ENCODE measurements at places on chromosomes 6 and 20.

GRCh38 chr6:79384845-79385244 lies 150.4 kb upstream of the HMGN3 start:
- DNase-seq = no peak

DNA sequence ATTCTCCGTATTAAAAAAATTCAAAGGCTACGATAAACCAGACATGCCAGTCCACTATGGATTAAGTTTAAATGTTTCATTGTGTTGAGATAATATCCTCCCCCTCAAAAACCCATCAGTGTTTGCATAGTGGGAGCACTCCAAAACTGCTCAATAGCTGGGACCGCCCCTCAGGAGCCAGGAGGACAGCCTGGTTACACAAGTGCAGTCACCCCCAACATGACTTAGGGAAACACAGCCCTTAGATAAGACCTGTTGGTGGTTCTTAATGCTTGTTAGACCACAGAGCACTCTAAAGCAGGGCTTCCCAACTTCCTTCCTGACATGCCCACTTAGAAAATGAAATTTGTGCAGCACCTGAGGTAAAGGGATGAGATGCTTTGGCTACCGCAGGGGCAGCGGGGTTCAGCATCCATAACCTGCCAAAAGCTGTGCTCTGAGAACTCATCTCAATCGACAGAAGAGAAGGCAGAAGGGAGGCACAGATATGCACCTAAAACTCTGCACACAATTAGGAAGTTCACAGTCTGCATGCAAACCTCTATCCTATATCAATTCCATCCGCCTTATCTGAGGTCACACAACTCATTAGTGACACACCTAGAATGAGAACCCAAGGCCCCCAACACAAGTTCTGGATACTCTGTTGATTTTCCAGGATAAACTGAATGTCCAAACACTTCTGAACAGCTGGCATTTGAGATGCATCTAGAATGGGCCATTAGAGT lies 74.3 kb downstream of the RALGAPA2 start:
- DNase-seq = no peak

- DNase-seq = no peak
Measured at GRCh38 chr6:32184084-32184640, at the start of gene AGER. TSS of gene AGER (minus strand) at chr6:32184253. CDS start at chr6:32184222, 31 bp downstream.

- DNase-seq = no peak
Measured at GRCh38 chr20:32019156-32019510, 8.9 kb downstream of the CCM2L start.

GRCh38 chr6:135006386-135006914 lies 48.2 kb downstream of the HBS1L start:
- no peak for DNase-seq

GRCh38 chr6:161318456-161318855 lies 44.6 kb upstream of the AGPAT4 start:
- peak; percentile 37 for DNase-seq

GRCh38 chr6:91447081-91447480 lies 860.2 kb upstream of the MAP3K7 start:
- no peak for DNase-seq

DNA sequence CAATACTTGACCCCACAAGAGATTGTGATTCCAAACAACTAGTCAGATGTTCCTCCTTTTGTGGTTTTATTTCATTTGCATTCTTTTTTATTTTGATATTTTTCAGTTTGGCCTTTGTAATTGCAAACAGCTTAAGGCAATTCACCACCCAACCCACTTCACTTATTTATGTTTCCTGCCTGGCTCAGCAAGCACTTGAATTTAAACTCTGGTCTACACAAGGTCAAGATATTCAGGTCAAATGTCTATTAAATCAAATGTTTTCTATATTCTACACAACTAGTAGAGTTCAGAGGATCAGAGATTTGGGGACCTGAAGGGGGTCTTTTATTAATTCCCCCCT lies 100.1 kb downstream of the SGK1 start:
- DNase-seq = no peak

GRCh38 chr6:167455371-167455770 lies 130.5 kb downstream of the TTLL2 start:
- DNase-seq = no peak

- no peak for DNase-seq
Measured at GRCh38 chr20:1775117-1775516, 117.5 kb upstream of the SIRPG start.

GRCh38 chr6:53543359-53544216 lies 1.3 kb downstream of the GCLC start:
- no peak for DNase-seq

- no peak for DNase-seq
Measured at GRCh38 chr20:57895161-57895855, 185.5 kb upstream of the PMEPA1 start.

DNA sequence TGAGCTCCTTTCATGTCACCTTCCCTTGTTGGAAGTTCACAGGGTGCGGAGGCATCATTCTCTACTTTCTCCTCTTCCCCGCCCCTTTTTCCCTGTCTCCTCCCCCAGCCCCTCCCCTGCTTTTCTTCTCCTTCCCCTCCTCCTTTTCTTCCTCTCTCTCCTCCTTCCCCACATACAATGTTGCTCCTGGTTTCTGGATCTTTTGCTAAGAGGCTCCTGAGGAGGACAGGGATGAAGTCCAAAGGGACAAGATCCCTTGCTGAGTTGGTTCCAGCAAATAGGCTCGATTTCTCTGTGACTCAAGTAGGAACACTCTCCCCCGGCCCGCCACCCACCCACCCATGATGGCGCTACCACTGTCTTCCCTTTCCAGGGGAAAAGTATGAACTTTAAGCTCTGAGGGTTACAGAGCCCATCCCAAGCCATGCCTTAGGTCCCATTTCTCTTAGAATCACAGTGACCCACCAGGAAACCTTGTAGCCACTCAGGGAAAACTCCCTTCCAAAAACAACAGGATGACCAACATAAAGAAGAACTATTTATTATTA lies 852 bp upstream of the TFEB start:
- no peak for DNase-seq

- no peak for DNase-seq
Measured at GRCh38 chr6:146787876-146788508, 189.2 kb downstream of the ADGB start.

GRCh38 chr6:68651011-68651985 lies 16.2 kb downstream of the ADGRB3 start:
- DNase-seq = no peak

DNA sequence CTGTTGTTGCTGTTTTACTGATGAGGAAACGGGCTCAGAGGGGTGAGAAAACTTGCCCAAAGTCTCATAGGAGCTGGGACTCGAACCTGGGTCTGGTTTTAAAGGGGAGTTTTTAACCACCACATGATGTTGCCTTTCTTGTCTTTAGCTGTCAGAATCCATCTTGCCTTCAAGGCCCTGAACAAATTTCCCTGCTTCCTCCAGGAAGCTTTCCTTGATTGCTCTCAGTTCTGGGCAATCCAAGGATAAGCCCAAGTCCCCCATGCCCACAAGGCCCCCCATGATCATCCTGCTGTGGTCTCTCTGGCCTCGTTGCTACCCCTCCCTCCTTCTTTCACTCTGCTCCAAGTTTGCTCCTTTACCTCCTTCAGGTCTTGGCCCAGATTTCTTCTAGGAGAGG lies 73.5 kb downstream of the CD40 start:
- no peak for DNase-seq

DNA sequence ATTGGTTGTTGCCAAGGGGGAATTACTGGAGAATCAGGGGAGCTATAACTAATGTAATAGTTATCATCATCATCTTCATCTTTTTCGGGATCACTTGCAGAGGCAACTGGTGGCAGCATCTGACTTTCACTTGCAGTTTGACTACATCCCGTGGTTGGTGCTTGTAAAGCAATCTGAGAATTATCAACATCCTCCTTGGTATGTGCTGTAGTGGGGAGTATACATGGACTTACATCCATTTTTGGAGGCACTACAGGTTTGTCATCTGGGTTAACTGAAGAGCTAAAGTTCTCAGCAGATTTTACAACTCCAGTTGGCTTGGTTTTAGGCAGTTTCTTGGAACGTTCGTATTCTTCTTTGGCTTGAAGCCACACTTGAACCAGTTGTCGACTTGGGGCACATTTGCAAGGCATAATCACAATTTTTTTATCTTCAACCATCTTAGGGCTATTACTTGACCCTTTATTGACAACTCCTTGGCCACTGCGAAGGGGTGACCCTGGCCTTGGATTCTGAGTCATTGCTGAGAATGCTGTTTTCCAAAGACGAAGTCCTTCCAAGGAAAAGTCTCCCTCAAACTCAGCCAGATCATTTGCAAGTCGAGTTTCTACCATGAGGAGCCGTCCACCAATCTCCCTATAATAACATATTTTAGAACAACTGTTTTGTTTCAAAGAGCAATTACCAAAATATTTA lies 115.5 kb downstream of the REV3L start:
- no peak for DNase-seq

- no peak for DNase-seq
Measured at GRCh38 chr20:17438436-17439039, 92.6 kb downstream of the BFSP1 start.

DNA sequence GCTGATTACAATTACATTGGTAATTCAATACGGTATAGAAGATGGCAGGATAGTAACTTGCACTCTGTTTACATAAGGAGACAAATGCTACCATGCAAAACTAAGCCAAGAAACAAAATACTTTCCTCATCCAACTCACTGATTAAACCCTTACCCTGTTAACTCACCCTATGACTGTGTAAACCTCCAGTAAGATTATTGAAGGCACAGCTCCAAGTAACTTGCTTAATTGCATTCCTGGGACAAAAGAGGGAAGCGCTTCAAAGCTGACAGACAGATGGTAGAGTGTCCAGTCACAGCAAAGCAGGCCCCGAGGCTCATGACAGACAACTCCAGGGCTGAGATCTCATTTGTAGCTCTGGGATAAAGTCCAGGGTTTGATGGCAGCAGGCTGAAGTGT lies 6.9 kb upstream of the KIF16B start:
- DNase-seq = no peak

DNA sequence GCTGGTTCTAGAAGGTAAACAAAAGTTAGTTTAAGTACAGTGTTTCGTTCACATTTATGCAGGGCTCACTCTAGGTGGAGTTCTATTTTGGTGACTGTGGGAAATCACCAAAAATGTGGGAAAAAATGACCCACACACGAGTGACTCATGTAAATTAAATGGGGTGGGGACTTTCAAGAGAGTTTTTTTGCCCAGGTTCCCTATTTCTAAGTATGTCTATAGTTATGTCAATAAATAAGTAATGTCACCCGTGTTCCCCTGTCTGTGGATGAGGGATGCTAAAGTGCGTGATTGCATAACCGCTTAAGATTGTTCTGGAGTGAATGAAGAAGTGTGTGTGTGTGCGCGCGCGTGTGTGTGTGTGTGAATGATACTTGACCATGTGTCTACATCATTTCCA lies 69.1 kb downstream of the MYB start:
- DNase-seq = no peak

GRCh38 chr6:168949981-168950857 lies 303.4 kb downstream of the THBS2 start:
- no peak for DNase-seq

- DNase-seq = no peak
Measured at GRCh38 chr6:35056952-35057351, 84.2 kb downstream of the TCP11 start.

- no peak for DNase-seq
Measured at GRCh38 chr20:49759266-49759950, 45.7 kb upstream of the B4GALT5 start.

DNA sequence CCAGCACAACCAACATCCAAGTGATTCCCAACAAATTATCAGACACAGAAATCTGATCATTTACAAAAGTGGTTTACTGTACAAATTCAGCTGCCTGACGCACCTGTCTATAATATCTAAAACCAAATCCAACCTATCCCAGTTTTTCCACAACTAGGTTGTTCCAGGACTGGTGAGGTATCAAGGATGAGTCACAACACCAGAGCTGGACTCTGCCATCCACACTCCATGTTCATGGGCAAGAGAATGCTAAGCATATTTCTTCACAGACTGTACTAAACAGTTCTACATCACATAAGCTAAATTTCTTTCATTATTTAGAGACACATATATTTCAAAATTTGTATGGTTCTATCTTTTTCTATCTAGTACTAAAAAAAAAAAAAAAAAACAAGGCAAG lies 141.6 kb downstream of the BTBD9 start:
- no peak for DNase-seq

GRCh38 chr6:142294679-142295078 lies 7.1 kb upstream of the ADGRG6 start:
- DNase-seq = no peak

DNA sequence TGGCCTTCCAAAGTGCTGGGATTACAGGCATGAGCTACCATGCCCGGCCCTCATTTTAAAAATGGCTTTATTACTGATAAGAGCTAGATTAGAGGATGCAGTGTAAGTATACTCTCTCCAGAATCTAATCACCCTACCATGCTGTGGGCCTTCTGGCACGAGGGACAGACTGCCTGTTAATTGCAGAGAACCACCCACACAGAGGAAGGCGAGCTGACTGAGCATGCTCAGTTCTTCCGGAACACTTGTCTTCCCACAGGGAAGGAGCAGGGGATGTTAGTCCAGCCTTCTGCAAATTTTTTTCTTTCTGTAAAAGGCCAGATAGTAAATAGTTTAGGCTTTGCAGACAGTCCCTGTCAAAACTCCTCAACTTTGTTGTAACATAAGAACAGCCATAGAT lies 48.9 kb downstream of the ALDH5A1 start:
- DNase-seq = no peak

- no peak for DNase-seq
Measured at GRCh38 chr6:38688579-38689087, 14.3 kb downstream of the GLO1 start.

All from nucleus accumbens (tissue), 56 donors.